ENCODE measurements at places on chromosomes 3 and 15.

DNA sequence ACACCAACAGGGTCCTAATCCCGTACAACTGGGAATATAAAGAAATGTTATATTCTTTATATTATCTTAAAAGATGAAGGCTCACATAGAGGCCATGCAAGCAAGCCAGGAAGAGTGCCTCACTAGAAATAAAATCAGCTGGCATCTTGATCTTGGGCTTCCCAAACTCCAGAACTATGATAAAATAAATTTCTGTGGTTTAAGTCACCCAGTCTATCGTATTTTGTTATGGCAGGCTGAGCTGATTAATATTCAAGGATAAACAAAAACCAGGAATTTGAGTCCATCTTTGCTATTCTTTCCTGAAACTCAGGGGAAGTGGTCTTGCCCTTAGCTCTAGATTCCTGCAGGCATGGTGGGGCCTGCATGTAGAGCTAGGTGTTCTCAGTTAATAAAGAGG lies 42.7 kb downstream of the ATOSA start:
- no peak for DNase-seq

DNA sequence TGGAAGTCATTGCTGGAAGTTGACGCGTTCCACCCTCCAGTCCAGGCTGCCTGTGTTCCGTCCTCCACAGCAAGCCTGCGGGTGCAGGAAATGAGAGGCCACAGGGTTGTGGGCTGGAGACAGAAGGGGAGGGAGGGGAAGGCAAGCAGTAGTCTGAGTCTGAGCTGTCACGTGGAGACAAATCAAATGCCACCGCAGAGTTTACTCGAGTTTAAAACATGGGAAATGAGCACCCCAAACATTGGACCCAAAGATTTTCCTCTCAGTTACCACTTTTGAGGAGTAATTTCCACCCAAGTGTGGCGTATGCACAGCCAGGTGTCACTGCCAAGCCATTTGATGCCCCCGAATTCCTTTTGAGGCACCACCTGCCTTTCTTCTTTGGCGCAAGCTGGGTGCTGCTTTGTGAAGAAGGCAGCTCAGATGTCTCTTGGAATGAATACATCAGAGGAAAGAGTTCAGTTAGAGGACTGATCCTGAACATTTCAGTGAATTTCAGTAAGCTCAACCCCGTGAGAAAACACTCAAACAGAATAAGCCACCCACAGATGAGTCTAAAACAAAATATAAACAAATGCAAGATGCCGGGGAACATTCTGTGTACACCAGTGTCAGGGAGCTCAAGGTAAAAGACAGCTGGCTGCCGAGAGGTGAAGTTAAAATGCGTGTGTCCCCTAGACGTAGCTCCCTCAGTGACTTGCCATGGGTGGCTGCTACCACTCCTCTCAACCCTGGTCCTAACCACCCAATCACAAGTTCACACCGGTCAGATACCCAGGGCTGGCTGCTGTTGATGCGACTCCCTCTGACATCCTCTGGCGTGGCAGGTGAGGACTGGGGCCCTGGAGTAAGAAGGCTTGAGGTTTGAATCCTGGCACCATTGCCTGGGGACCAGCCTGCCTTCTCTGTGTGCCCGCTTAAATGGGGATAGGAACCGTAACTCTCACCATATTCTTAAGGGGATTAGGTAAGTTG lies 203.8 kb downstream of the UACA start:
- no peak for DNase-seq

DNA sequence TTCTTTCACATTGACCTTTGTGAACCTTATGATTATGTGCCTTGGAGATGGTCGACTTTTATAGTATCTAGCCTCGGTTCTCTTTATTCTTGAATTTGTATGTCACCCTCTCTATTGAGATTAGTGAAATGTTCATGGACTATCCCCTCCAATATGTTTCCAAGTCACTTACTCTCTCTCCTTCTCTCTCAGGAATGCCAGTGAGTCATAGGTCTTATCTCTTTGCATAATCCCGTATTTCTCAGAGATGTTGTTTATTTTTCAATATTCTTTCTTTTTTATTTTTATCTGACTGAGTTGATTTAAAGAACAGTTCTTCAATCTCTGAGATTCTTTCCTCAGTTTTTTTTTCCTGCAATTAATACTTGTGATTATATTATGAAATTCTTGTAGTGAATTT lies 411.6 kb upstream of the CADM2 start:
- no peak for DNase-seq

GRCh38 chr3:45103753-45104714 lies 42.1 kb downstream of the CDCP1 start:
- no peak for DNase-seq

DNA sequence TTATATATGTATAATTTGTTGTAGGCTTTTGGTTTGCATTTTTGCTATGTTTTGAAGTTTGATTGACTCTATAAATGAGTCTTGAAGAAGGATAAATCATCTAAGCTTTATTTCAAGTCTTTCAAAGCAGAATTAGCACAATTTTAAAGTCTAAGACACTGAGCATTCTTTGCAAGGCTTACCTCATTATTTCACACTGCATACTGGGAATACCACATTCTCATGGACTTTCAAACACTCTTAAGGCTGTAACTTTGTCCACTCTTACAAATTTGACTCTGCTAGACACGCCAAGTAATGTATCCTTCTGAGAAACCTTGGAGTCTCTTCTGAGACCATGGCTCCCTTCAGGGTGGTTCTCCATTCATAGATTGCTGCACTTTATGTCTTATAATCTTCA lies 281.3 kb upstream of the COL8A1 start:
- no peak for DNase-seq

GRCh38 chr3:139533781-139534454 lies 5.6 kb downstream of the RBP1 start:
- DNase-seq, result peak; percentile 28
